ENCODE measurements at places on chromosomes 1 and 21. TPM values are rescaled to one million over a fixed set of nuclear protein-coding genes. Genes with fewer than 3 reads are reported as not detected.

SPRR5 gene
- not detected for total RNA-seq

FAM177B gene
- not detected for total RNA-seq

- DNase-seq: no peak
These were observed 92.5 kb downstream of the CDC42BPA start for GRCh38 chr1:227225715-227226346.

DNA sequence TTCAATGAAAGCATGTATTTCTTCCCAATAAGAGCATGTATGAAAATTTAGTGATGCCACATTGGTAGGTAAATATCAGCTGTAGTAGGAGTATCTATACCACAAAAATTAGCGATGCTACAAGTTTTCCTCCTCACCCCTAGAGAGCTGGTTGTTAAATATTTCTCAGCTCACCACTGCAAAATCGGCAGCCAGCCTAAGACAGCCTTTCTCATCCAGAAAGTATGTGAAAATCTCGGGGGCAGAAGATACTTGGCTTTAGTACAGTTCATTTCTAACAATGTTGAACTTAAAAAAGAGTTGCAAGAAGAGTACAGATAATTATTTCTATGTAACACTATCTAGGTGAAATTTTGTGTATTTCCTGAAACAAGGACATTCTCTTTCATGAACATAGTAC, 235.4 kb downstream of the TPR start:
- DNase-seq: no peak

GRCh38 chr1:4771267-4771666, 116.9 kb downstream of the AJAP1 start:
- no peak for DNase-seq

CLCA1 gene
- total RNA-seq: not detected

GUCA2B gene
- not detected for total RNA-seq

DNA sequence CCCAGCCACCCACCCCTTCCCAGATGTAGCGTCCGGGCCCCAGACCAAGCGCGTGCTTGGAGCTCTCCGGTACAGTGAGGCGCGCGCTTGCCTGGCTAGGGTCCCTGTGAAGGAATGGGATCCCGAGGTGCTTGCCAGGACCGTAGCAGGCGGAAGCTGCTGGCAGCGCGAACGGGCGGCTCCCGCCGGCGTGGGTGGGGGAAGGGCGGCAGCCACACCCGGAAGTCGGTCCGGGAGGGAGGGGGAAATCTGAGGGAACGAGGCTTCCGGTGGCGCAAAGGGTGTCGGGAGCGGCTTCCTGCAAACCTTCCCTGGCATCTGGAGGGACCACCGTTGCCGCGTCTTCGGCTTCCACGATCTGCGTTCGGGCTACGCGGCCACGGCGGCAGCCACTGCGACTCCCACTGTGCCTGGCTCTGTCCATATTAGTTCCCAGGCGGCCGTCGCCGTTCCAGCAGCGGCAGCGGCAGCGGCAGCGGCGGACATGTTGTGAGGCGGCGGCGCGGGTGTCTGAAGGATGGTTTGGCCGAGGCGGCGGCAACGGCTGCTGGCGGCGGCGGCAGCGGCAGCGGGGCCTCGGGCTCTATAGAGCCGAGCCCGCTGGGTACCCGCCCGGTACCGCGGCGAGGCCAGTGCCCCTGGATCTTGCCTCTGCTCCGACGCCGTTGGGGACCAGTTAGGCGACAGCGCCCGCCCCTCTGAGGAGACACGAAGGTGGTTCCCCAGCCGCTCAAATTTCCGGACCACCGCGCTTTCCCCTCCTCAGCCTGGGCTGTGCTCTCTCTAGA, at the start of gene DR1:
Gene DR1 (plus strand): TSS at position 275 of the 788 bp plus-strand sequence. CDS start 739 bp downstream, outside the sequence.
- peak; percentile 92 for DNase-seq

C1orf56 gene
- total RNA-seq: 0.25 TPM

GRIK1 gene
- total RNA-seq: not detected

- DNase-seq: peak; percentile 88
These were observed 1.2 kb upstream of the CAP1 start for GRCh38 chr1:40039245-40039756.

ACKR1 gene
- not detected for total RNA-seq

GRCh38 chr21:41371685-41372030, 9.8 kb downstream of the MX2 start:
- DNase-seq: no peak

GRCh38 chr1:50620680-50621329, 197.6 kb upstream of the DMRTA2 start:
- peak; percentile 24 for DNase-seq

RO60 gene
- 83.3 TPM for total RNA-seq

DNA sequence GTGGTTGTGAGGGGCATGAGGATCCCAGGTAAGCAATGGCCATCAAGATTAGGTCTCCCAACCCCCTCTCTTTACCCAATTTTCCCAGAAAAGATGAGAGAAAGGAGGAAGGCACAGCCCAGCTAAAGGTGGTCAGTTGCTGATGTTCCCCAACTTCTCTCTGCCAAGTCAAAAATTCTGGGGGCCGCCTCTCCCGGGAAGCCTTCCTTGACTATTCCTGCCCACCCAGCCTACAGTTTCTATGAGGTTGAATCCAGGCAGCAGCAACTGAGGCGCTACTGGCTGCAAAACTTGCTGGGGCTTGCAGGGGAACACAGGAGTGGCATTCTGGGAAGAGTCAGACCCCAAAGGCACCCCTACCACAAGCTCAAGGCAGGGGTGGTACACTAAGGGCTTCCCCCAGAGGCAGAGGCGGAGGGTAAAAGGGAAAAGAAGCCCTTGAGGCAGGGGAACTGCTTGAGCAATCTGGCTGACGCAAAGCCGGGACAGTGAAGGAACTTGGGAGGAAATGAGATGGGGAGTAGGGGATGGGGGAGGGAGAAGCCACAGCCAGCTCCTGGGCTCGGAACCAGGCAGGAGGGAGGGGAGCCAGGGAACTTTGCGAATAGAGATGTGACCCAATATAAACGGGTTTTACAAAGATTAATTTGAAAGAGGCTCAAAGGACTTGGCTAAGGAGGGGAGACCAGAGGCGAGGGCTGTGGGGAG, 31.2 kb downstream of the SDC3 start:
- no peak for DNase-seq

DNA sequence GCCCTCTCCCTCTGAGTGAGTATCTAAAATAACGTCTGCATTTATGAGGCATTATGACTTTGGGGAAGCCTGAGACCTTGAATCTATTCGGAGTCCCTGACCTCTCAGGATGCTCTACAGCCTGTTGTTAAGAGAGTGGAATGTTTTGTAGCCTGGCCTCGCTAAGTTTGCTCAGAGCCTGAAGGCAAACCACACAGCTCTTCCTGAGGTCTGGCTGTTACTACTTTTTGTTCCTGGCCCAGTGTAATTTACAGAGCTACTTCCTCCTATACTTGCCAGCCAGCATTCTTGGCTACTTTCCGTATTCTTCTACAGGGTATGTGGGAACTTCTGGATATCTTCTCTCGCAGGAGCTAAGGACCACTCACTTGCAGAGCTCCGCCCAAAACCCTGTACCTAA, 3.6 kb upstream of the ZMYM4 start:
- DNase-seq: no peak

DNA sequence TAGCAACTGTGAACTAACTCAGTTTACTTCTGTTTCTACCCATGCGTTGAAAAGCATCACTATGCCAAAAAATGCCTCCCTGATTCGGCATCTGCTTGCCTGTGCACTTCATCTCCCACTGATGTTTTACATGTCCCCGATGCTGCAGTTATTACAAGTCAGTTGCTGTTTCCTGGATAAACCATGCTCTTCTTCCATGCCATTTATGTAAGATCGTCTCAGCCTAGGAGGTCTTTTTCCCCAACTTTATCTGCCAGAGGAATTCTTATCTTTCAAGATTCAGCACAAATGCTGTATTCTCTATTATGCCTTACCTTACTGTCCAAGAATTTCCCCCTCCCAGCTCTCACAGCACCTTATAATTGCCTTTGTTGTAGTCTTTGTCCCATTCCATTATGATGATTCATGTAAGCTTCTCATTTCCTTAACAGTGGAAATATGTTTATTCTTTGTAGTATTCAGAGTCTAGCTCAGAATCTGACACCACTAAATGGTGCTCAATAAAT, 30.0 kb downstream of the PRKACB start:
- DNase-seq: no peak

GRCh38 chr1:54347955-54348699, 58.1 kb downstream of the SSBP3 start:
- no peak for DNase-seq

DNA sequence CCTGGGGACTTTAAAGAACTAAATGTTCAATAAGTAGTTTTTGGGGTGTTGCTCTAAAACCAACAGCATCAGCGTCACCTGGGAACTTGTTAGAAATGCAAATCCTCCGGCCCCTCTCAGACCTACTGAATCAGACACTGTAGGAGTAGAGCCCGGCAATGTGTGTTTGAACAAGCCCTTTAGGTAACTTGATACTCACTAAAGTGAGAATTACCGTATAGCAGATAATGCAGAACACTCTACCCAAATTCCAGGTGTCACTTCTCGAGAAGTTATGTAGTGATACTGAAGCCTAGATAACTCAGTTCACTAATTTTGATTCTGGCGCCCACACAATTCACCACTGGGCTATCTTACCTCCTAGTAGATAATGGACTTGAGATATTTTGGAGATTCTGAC, 3.7 kb upstream of the DPT start:
- DNase-seq: no peak

GOLT1A gene
- total RNA-seq: not detected

PLA2G5 gene
- total RNA-seq: not detected

- DNase-seq: peak; percentile 29
These were observed 21.9 kb downstream of the USP48 start for GRCh38 chr1:21761052-21761451.

GRCh38 chr1:87786861-87787545, 458.3 kb downstream of the LMO4 start:
- DNase-seq: no peak

GRCh38 chr1:19450811-19451515, 34.4 kb downstream of the CAPZB start:
- no peak for DNase-seq

- no peak for DNase-seq
These were observed 59.1 kb downstream of the CAPN2 start for GRCh38 chr1:223771469-223771813.

DNA sequence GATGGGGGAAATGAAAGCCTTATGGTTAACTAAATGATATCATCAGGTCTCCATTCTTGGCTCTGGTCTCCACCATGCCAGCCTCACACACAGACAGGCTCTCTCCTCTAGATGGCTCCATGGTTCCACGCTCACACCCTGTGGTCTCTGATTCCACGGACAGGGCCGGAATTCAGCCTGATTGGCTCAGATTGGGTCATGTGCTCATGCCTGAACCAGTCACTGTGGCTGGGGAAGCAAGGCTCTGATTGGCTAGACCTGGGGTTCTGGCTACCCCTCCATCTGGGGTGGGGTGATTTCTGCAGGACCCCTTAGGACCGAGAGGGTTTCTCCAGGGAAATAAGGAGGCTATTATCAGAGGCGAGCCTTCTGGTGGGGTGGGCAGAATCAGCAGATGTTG, 277.0 kb downstream of the PTPRU start:
- peak; percentile 45 for DNase-seq

GRCh38 chr1:25428475-25429166, 2.1 kb upstream of the MACO1 start:
- no peak for DNase-seq

SMIM34 gene
- not detected for total RNA-seq

DNA sequence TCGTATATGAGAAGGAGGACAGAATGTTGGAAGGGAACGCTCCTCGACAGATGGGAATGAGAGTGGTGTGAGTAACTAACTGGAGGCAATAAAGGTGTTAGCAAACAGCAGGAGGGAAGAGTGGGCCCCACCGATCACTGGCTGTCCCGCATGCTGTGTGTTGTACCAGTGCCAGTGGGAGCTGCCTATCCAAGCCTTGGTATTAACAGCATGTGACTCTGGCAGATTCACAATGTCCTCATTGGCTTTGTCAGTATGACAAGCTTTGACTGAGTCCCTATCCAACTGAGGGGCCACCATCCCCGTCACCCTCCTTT, 188.3 kb downstream of the NRIP1 start:
- DNase-seq: no peak

DNA sequence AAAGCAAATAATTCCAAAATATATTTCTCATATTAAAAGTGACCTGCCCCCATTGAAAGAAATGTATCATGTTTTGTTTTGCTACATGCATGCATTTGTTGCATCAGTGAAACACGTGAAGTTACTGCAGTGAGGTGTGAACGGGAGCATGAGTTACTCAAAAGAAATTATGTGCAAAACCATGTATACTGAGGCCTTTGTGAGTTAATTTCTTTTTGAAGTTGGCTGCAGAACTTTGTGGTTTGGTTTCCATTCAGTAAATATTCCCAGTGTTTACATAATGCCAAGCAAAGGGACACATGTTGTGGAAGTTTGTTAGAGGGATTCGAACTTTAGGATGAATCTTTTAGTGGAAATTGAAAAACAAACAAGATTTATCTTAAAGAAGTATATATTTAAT, 619.4 kb upstream of the ADAMTS5 start:
- no peak for DNase-seq

- DNase-seq: no peak
These were observed 9.8 kb downstream of the PTPRC start for GRCh38 chr1:198648592-198648991.

KIRREL1 gene
- total RNA-seq: not detected

DNA sequence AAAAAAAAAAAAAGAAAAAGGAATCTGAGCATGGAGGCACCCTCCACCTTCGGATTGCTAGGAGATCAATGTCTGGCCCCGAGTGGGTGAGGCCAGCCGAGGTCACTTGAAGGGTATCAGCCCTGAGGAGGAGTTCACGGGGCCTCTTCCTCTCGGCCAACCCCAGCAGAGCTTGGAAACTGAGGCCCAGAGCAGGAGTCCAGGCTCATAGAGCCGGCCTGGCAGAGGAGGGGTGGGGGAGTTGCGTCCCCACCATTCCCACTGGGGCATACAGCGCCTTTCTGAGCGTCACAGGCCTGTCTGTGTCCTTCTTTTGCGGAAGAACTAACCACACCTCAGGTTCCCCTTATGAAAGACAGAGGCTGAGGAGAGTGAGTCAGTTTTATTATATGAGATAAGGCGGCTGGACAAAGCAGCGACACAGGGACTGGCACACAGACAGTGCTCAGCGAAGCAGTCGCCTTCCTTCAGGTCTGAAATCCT, 17.1 kb upstream of the EPHA2 start:
- no peak for DNase-seq

- DNase-seq: no peak
These were observed 32.3 kb downstream of the RAB3GAP2 start for GRCh38 chr1:220239966-220240365.

DNA sequence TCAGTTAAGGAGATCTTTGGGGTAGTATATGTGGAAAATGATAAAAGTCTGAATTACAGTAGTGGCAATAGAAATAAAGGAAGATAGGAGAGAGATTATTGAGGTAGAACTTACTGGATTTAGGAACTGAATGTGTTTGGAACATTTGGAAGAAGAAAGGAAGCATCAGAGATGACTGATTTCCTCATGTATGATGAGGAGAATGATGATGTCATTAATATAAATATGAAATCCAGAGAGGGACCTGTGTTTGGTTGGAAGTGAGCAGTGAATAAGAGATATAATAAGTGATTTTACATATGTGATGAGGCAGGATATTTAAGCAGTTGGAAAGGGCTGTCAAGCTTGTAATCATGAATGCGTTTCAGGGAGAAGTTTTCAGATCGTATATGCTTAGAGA, 86.3 kb downstream of the SYT14 start:
- DNase-seq: no peak

All from OCI-LY7 (cell line).